ENCODE measurements at places on chromosomes 4 and X.

- DNase-seq, result peak; percentile 31
These were observed 171.8 kb downstream of the HNRNPD start for GRCh38 chr4:82201805-82202641.

DNA sequence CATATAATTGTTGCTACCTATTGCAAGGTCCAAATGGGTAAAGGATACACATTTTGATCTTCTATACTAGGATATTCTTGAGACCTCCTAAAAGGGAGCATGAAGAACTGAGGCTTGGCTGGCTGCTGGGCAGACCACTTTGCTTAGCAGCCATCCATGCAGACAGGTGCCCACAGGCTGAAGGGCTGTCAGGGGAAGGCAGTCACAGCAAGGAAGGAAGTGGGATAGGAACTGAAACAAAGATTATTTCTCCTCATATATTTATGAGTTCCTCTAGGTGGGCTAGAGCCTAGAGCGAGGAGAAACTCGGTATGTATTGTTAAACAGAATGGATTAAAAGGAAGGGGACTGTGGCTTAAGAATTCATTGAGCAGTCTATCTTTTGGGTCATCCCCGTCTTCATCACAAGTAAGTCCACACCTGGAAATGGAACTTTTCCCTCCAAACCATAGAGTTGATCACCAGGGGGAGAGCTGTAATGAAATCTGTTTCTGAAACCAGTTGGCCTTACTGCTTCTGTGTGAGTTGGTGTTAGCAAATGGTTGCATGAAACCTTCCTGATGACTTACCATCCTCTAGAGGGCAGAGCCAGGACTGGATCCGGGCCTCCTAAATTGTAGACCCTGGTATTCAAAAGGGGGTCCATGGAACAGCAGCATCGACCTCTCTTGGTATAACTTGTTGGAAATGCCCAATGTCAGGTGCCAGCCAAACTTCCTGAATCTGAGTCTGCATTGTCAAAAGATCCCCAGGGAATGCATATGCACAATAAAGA is 42.3 kb downstream of the AFF2 start:
- no peak for DNase-seq

GRCh38 chr4:75630174-75630936 is at the start of gene CDKL2:
Gene CDKL2, minus strand, starts transcription at chr4:75630528. Its CDS starts 4,540 bp downstream, at chr4:75625988.
- peak; percentile 83 for DNase-seq

- DNase-seq, result no peak
These were observed 58.0 kb downstream of the COL4A6 start for GRCh38 chrX:108380222-108380621.

Measured in DMS153 (cell line).